ENCODE measurements at places on chromosomes 1 and 21. TPM values are rescaled to one million over a fixed set of nuclear protein-coding genes. Genes with fewer than 3 reads are reported as not detected.

CR1L gene
- not detected for total RNA-seq

RPF1 gene
- 41.9 TPM for total RNA-seq

AIRE gene
- not detected for total RNA-seq

DIRAS3 gene
- 1.7 TPM for total RNA-seq

PTGFRN gene
- 69.1 TPM for total RNA-seq

LAMC1 gene
- total RNA-seq, result 387 TPM

KDF1 gene
- total RNA-seq, result 0.33 TPM

SLC1A7 gene
- total RNA-seq, result 0.69 TPM

TRIM67 gene
- total RNA-seq, result 0.13 TPM

LCE1A gene
- total RNA-seq, result not detected
